ENCODE measurements at places on chromosomes 7 and 10.

GRCh38 chr7:90645784-90646183 lies 49.7 kb downstream of the CDK14 start:
- DNase-seq, result no peak

DNA sequence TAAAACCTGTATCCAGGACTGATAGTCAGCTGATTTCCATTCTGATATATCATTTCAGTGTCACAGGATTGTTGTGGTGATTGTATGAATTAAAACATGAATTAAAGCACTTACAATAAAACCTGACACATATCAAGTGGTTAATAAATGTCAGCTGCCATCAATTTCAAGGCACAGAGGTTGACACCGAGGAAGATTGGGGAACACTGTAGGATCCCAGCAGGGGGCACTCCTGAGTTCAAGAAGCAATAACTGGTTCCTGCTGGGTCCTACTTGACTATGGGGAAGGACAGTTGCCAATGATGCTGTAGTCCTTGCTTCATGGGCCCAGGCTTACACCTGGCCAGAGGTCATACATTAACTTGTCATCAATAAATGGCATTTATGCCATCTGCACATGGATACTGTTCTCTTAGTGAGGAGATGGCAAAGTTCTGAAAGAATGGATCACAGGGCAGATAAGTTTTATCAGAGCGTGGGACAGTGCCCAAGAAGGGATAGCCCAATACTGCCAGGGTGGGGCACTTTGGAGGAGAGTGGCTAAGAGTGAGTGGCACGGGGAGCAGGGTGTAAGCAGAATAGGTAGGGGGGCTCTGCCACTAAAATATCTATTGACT lies 24.1 kb downstream of the FZD1 start:
- no peak for DNase-seq

- no peak for DNase-seq
Measured at GRCh38 chr10:2992401-2993198, 74.7 kb upstream of the PFKP start.

DNA sequence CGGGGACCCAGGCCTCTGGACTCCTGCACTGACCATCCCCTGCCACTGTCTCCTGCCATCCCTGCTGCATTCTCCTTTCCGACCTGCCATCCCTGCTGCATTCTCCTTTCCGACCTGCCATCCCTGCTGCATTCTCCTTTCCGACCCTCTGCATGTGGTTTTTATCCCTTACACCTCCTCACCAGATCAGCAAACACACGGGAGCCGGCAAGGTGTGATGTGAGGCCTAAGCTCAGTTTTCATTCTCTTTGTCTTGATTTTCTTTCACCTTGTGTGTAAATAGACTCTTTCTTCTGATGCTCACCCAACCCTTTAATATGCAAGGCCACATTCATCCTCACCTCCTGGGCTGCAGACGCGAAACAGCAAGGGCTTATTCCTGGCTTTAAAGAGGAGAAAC lies 11.4 kb downstream of the PLXNA4 start:
- no peak for DNase-seq

- DNase-seq, result no peak
Measured at GRCh38 chr10:66654861-66655260, 271.0 kb upstream of the LRRTM3 start.

DNA sequence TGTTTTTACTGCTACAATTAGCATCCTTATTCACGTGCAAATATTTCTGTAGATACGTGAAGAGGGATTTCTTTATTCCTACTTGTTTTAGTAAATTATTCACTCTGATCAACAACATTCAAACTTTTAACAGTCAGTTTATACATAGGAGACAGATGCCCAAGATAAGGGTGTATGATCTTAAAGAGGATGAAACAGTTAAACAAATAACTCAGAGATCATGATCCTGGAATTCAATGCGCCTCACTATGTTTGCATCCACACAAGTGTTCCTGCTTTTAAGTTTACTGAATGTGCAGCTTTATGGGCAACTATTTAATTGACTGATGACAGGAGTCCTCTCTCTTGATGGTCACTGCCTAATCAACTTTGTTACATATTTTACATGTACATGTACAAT lies 394.8 kb downstream of the PARD3 start:
- no peak for DNase-seq

- no peak for DNase-seq
Measured at GRCh38 chr10:23375366-23375765, 30.8 kb upstream of the C10orf67 start.

- DNase-seq, result no peak
Measured at GRCh38 chr7:116876664-116877442, 14.5 kb downstream of the CAPZA2 start.

- DNase-seq, result no peak
Measured at GRCh38 chr10:3573498-3573897, 211.5 kb downstream of the KLF6 start.

DNA sequence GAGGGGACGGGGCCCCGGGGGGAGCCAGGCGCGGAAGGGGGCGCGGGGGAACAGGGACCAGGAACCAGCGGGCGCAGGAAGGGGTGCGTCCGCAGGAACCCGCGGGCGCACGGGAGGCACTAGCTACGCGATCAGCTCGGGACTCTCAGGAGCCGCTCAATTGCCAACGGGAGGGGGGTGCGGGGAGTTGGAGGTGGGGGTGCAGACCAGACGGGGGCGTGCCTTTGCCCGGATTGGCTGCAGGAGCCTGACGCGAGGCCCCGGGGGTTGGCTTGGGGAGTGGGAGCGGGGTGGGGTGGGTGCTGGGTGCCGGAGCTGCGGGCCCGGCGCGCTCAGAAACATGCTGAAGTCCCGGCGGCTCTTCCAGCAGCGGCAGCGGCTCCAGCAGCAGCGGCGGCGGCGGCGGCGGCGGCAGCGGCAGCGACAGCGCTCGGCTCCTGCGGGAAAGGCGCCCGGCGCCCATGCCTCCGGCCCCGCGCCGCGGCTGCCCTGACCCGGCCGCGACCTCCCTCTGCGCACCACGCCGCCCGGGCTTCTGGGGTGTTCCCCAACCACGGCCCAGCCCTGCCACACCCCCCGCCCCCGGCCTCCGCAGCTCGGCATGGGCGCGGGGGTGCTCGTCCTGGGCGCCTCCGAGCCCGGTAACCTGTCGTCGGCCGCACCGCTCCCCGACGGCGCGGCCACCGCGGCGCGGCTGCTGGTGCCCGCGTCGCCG lies at the start of gene ADRB1:
ADRB1 (plus strand) TSS at position 335 of the 715 bp plus-strand sequence; CDS start at position 602, 267 bp downstream.
- peak; percentile 57 for DNase-seq

GRCh38 chr7:27111042-27111750 lies 8.7 kb upstream of the HOXA2 start:
- no peak for DNase-seq

- DNase-seq, result no peak
Measured at GRCh38 chr10:65377687-65378086, 1548.1 kb upstream of the LRRTM3 start.

DNA sequence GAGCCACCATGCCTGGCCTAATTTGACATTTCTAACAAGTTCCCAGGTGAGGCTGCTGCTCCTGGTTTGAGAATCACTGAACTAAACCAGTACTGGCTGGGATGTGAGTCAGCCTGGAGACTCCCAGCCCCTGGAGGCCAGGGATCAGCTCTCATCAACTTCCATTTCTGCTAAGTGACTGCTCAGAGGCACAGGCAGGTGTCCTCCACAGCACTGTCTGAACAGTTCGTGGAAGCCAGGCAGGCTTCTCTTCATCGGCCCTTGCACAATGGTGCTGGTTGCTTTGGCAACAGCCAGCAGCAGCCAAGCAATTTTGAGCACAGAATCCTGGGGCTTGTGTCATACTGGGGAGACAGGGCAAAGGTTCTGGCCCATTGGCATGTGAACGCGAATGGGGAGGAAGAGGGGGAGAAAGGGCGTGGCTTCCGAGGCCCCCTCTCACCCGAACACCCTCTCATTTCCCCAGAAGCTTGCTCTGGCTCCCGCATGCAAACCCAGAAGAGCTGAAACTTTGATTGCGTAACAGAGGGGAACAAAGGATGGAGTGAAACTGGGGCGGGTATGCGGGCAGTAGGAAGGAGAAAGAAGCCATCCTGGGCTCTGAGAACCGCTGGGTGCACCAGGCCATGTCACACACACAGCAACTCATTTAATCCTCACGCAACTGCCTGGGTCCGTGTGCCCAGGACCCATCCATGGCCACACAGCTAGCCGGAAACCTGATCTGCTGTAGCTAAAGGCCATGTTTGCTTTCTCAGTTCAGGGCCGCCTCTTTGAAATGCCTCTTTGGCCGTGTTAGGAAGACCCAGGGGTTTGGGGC lies 9.0 kb upstream of the POR start:
- no peak for DNase-seq

DNA sequence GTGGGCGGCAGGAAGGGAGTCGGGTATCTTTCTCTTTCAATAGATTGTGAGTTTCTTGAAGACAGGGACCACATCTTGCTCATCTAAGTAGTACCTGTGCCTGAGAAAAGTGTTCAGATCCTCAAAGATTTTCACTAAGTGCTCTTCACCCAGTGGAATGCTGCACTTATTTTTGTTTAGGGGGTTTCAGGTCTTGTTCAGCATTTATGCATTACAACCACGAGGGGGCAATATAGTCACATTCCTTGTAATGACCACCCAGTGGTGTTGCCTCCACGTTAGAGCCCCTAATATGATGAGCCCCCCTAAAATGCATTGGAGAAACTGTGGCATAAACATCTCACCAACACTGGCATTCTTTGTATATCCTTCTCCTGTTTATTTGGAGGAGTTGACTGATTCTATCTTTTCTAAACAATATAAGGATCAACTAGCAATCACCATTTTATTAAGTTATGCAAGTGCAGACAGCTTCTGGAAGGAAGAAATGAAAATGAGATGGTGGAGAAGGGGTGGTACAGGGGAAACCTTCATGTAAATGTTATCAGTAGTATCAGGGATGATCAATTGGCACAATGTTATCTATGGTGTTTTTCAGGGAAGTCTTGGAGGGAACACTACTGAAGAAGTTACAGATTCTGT lies 3.1 kb upstream of the PAPSS2 start:
- no peak for DNase-seq

DNA sequence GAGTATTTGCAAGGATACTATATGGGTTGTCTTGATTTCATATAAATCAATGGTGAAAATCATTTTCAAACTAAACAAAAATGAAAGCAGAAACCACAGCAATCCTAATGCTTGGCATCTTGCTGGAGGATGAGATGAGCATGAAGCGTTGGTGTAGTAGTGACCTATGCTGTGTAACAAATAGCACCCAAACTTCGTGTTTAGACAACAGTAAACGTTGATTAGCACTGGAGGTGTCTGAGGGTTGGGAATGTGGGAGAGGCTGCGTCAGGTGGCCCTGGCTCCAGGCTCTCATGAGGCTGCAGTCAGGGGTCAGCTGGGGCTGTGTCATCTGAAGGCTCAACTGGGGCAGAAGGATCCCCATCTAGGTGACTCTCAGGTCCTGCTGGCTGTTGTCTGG lies 67.8 kb downstream of the MICALL2 start:
- DNase-seq, result no peak

DNA sequence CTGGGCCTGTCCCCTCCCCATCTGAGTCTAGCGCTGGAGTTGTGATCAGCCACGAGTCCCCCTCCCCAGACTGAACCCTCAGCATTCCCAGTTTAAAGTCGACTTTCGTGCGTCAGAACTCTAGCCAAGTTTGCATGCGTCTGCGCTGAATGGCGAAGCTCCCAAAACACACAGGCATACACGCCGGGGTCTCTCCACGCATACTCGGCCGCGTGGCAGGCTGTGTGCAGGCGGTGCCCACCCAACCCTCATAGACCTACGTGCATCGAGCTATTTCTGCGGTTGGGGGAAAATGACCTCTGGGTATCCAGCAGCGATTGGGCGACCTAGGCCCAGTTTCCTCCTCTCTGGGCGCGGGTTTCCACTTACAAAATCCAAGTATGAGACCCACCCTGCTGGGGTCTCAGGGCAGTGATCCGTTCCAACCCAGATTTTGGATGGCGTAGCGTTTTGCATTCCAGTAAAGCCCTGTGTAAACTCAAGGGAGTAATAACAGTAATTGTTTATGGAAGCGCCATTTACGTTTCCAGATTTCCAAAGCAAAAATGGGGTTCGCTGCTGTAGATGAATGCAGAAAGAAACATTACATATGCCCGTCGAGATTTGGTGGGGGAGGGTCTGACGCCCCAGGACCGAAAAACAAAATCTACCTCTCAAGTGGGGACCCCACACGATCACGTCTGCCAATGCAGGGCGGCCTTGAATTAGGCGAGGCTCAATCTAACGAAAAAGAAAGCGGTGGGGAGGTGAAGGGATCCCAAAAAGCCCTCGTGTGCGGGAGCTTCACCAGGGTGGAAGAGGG lies 2.0 kb upstream of the HMX3 start:
- no peak for DNase-seq

- DNase-seq, result no peak
Measured at GRCh38 chr10:59687657-59688056, 22.0 kb downstream of the SLC16A9 start.

GRCh38 chr7:141950806-141951205 lies 4.0 kb upstream of the CLEC5A start:
- no peak for DNase-seq

- DNase-seq, result no peak
Measured at GRCh38 chr7:1237704-1238255, 5.1 kb downstream of the UNCX start.

DNA sequence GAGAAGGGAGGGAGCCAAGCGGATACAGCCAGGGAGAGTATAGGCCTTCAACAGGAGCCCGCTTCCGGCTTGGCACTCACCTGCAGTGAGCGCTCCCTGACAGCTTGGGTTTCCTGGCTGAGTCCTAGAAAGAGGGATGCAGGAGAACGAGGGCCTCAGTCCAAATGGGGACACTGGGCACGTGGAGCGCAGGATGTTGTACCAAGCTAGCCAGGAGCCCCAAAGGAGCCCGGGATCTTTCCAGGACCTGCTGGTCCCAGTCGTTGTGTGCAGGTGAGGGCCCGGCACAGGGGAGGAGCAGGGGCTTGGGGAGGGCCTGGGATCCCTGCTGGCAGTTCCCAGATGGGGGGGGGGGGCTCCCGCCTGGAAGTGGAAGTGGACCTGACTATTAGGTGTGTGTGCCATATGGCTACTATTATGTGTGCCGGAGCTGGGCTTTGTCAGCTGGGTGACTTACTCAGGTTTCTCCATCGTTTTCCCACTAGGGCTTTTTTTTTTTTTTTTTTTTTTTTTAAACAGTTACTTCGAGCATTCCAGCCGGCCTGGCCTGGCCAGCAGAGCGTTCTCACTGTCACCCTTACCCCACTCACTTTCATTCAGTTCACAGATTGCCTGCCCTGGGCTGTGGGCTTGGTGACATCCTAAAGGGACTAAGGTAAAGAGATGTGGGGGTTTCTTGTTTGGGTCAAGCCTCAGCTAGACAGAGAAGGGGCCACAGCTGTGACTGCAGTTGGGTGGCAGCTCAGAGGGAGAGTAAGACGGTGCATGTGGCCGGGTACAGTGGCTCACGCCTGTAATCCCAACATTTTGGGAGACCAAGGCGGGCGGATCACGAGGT lies 3.8 kb downstream of the AGAP3 start:
- DNase-seq, result no peak

GRCh38 chr10:78563314-78563713 lies 505.5 kb upstream of the ZMIZ1 start:
- DNase-seq, result no peak

DNA sequence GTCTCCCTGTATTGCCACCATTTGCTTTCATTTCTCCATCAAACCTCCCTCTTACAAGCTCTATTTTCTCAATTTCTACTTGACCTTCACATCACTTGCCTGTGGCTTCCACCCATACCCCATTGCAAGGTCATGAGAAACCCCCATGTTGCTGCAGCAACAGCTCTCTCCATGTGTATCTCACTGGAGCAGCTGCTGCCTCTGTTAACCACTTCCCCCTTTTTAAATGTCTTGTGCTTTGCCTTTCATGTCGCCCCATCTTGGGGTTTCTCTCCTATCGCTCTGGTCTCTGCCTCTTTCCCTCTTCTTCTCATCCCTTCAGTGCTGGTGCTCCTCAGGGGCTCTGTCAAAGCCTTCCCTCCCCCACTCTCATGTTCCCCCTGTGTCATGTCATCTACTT lies 148.8 kb downstream of the CHN2 start:
- no peak for DNase-seq
